ENCODE measurements at places on chromosomes 3 and 15.

- H3K27me3 ChIP-seq, result no peaks in the 10 kb centered on the region
- no peak overlapping the region for H3K4me3 ChIP-seq
- no peaks in the 10 kb centered on the region for H3K4me1 ChIP-seq
- DNase-seq, result no peak
- no peaks in the 10 kb centered on the region for H3K36me3 ChIP-seq
Measured at GRCh38 chr15:29857221-29857789, 35.0 kb upstream of the TJP1 start.

- DNase-seq, result no peak
- no peaks in the 10 kb centered on the region for H3K36me3 ChIP-seq
- peaks cover 4% of the 10 kb centered on the region for H3K4me1 ChIP-seq
Measured at GRCh38 chr15:35286721-35287120, 201.6 kb upstream of the NANOGP8 start.

DNA sequence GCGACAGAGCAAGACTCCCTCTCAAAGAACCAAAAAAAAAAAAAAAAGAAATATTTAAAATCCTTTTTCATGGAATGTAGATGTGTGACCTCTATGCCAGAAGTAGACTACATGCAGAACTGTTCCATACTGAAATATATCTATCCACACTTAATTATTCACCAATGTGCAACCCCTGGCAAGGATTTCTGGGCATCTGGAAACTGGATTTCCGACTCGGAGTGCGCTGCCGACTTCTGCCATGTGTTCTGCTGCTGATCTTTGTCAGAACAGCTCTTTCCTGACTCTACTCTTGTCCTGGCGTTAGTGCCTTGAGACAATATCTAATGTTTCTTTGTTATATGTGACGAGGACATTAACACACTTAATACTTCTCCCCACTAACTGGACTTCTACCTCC, 11.7 kb downstream of the LIPH start:
- H3K27me3 ChIP-seq, result no peaks in the 10 kb centered on the region
- H3K4me3 ChIP-seq, result no peak overlapping the region
- no peak for DNase-seq
- H3K4me1 ChIP-seq, result no peaks in the 10 kb centered on the region
- H3K36me3 ChIP-seq, result no peaks in the 10 kb centered on the region

GRCh38 chr3:126540951-126541627, 17.1 kb downstream of the CHST13 start:
- H3K36me3 ChIP-seq, result no peaks in the 10 kb centered on the region
- H3K4me1 ChIP-seq, result peaks cover 9% of the 10 kb centered on the region
- H3K27ac ChIP-seq, result no peak overlapping the region
- peak; percentile 45 for DNase-seq
- H3K4me3 ChIP-seq, result no peak overlapping the region
- H3K27me3 ChIP-seq, result peaks cover 57% of the 10 kb centered on the region

DNA sequence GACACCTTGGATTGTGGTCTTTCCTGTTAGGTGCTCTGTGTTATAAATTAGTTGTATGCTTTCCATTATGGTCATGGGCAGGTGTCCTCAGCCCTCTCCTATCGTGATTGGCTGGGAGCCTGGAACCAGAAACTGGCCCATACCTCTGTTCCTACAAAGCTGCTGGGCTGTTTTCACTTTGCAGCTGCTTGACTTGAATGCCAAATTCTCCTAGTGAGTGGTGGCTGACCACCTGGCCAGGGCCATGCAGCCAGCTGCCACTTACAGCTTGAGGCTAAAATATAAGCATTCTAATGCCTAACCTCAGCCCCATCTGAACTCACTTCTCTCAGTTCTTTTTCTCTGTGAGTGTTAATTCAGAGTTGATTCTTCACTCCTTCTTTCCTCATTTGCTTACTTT, 239.3 kb upstream of the GBE1 start:
- H3K27ac ChIP-seq, result no peak overlapping the region
- peaks cover 6% of the 10 kb centered on the region for H3K4me1 ChIP-seq
- H3K4me3 ChIP-seq, result no peak overlapping the region
- no peak for DNase-seq
- H3K36me3 ChIP-seq, result no peaks in the 10 kb centered on the region
- H3K27me3 ChIP-seq, result no peaks in the 10 kb centered on the region

DNA sequence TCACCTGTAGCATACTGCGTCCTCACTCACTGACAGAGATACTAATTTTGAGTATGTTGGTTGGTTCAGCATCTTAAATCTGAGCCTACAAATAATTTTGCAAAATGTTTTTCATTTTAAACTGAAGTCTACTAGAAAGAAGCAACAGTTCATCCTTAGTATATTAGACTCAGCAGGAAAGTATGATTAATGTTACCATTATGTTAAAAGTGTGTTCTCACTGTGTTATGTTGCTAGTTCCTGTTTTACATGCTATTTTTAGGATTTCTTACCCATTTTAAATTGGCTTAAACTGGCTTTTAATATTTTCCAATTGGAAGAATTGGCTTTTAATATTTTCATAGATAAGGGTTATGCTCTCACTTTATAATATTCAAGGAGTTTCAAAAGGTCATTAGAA, 25.7 kb downstream of the ACKR4 start:
- H3K36me3 ChIP-seq, result peaks cover 9% of the 10 kb centered on the region
- no peak overlapping the region for H3K4me3 ChIP-seq
- no peak overlapping the region for H3K27ac ChIP-seq
- H3K4me1 ChIP-seq, result no peaks in the 10 kb centered on the region
- no peak for DNase-seq

- no peaks in the 10 kb centered on the region for H3K27me3 ChIP-seq
- no peak overlapping the region for H3K27ac ChIP-seq
- no peaks in the 10 kb centered on the region for H3K36me3 ChIP-seq
- no peak overlapping the region for H3K4me3 ChIP-seq
- DNase-seq, result no peak
Measured at GRCh38 chr15:54884312-54884711, 312.4 kb downstream of the RSL24D1 start.

DNA sequence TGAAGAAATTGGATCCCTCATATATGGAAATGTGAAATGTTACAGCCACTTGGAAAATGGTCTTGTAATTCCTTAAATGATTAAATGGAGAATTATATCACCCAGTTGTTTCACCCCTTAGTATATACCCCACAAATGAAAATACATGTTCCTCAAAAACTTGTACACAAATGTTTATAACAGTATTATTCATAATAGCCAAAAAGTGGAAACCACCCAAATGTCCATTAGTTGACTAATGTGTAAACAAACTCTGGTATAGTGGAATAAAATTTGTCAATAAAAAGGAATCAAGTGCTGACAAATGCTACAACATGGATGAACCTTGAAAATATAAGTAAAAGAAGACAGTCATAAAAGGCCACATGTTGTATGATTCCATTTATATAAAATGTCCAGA, 12.5 kb downstream of the FAM162A start:
- H3K27ac ChIP-seq, result no peak overlapping the region
- no peak for DNase-seq
- no peaks in the 10 kb centered on the region for H3K36me3 ChIP-seq
- H3K4me3 ChIP-seq, result no peak overlapping the region

DNA sequence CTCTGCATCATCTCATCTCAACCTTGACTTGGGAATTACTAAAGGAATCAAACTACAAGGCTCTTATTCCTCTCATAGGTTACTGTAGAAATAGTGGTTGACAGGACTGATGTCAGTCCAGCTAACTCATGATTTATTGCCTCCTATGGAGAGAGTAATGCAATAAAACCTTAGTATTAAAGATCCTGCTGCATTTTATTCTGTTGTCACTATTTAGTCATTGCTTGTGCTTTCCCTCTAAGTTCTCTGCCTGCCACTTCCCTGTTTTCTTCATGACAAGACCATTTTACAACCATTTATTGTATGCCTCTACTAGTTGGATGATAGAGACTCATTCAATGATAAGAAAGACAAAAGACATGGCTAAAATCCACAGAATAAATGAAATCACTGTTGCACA, 134.1 kb upstream of the GRM7 start:
- no peaks in the 10 kb centered on the region for H3K4me1 ChIP-seq
- H3K4me3 ChIP-seq, result no peak overlapping the region
- no peaks in the 10 kb centered on the region for H3K27me3 ChIP-seq
- H3K27ac ChIP-seq, result no peak overlapping the region
- no peak for DNase-seq

GRCh38 chr15:55884223-55884622, 109.2 kb downstream of the NEDD4 start:
- no peak for DNase-seq
- no peaks in the 10 kb centered on the region for H3K36me3 ChIP-seq
- H3K27me3 ChIP-seq, result no peaks in the 10 kb centered on the region
- no peaks in the 10 kb centered on the region for H3K4me1 ChIP-seq
- H3K27ac ChIP-seq, result no peak overlapping the region

GRCh38 chr15:100905850-100906249, 13.3 kb upstream of the LRRK1 start:
- no peaks in the 10 kb centered on the region for H3K36me3 ChIP-seq
- DNase-seq, result peak; percentile 52
- H3K27ac ChIP-seq, result no peak overlapping the region
- no peaks in the 10 kb centered on the region for H3K4me1 ChIP-seq
- no peaks in the 10 kb centered on the region for H3K27me3 ChIP-seq

DNA sequence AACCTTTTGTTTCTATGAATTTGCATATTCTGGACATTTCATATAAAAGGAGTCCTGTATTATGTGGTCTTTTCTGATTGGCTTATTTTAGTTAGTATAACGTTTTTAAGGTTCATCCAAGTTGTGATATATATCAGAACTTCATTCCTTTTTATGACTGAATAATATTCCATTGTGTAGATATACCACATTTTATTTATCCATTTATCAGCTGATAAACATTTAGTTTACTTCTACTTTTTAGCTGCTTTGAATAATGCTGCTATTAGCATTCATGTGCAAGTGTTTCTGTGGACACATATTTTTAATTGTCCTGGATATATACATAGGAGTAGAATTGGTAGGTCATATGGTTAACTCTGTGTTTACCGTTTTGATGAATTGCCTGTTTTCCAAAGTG, 498.5 kb upstream of the ADAMTS9 start:
- no peak for DNase-seq
- no peaks in the 10 kb centered on the region for H3K27me3 ChIP-seq
- no peaks in the 10 kb centered on the region for H3K36me3 ChIP-seq
- H3K27ac ChIP-seq, result no peak overlapping the region

GRCh38 chr3:129618186-129618820, 11.8 kb upstream of the PLXND1 start:
- H3K36me3 ChIP-seq, result no peaks in the 10 kb centered on the region
- no peak overlapping the region for H3K4me3 ChIP-seq
- H3K27ac ChIP-seq, result no peak overlapping the region
- peaks cover 6% of the 10 kb centered on the region for H3K4me1 ChIP-seq
- H3K27me3 ChIP-seq, result no peaks in the 10 kb centered on the region
- DNase-seq, result peak; percentile 63

- H3K36me3 ChIP-seq, result no peaks in the 10 kb centered on the region
- H3K4me3 ChIP-seq, result no peak overlapping the region
- no peaks in the 10 kb centered on the region for H3K4me1 ChIP-seq
- no peak for DNase-seq
Measured at GRCh38 chr3:39780352-39780751, 29.1 kb upstream of the MYRIP start.

- peak; percentile 86 for DNase-seq
- no peaks in the 10 kb centered on the region for H3K27me3 ChIP-seq
- no peak overlapping the region for H3K4me3 ChIP-seq
- H3K27ac ChIP-seq, result peak overlapping the region; percentile 80
Measured at GRCh38 chr3:138468886-138469285, 34.5 kb downstream of the ESYT3 start.

DNA sequence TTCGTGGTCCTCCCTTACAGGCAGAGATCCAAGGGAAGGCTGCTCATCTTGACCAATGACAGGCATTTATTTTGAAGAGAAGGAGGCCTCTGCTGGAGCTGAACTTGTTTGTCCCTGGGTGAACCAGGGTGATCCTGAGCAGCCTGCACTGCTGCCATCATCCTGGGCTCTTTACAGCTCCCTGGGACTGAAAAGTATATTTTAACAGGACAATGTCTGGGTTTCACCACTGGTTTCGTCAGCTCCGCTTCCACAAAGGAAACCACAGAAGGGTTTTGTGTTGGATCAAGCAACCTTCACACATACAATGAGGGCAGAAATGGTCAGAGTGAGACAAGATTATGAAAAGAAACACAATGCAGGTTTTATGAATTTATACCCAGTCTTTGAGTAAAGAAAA, 400.7 kb upstream of the TPM1 start:
- no peak for DNase-seq
- H3K27ac ChIP-seq, result no peak overlapping the region
- no peaks in the 10 kb centered on the region for H3K4me1 ChIP-seq
- no peak overlapping the region for H3K4me3 ChIP-seq
- H3K36me3 ChIP-seq, result no peaks in the 10 kb centered on the region

- DNase-seq, result no peak
- H3K27me3 ChIP-seq, result no peaks in the 10 kb centered on the region
- H3K4me1 ChIP-seq, result no peaks in the 10 kb centered on the region
- H3K4me3 ChIP-seq, result no peak overlapping the region
- no peak overlapping the region for H3K27ac ChIP-seq
Measured at GRCh38 chr15:60134609-60135008, 130.5 kb downstream of the FOXB1 start.

GRCh38 chr15:82093774-82094211, 48.0 kb upstream of the MEX3B start:
- H3K4me3 ChIP-seq, result no peak overlapping the region
- no peaks in the 10 kb centered on the region for H3K36me3 ChIP-seq
- H3K27ac ChIP-seq, result no peak overlapping the region
- H3K4me1 ChIP-seq, result no peaks in the 10 kb centered on the region
- no peak for DNase-seq

DNA sequence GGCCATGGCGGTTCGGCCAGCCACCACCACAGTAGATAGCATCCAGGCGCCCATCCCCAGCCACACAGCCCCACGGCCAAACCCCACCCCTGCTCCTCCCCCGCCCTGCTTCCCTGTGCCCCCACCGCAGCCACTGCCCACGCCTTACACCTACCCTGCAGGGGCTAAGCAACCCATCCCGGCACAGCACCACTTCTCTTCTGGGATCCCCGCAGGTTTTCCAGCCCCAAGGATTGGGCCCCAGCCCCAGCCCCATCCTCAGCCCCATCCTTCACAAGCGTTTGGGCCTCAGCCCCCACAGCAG, 29.5 kb downstream of the PTPN23 start:
- no peaks in the 10 kb centered on the region for H3K27me3 ChIP-seq
- peaks cover 6% of the 10 kb centered on the region for H3K4me1 ChIP-seq
- H3K27ac ChIP-seq, result no peak overlapping the region
- H3K36me3 ChIP-seq, result peaks cover 89% of the 10 kb centered on the region
- DNase-seq, result no peak

DNA sequence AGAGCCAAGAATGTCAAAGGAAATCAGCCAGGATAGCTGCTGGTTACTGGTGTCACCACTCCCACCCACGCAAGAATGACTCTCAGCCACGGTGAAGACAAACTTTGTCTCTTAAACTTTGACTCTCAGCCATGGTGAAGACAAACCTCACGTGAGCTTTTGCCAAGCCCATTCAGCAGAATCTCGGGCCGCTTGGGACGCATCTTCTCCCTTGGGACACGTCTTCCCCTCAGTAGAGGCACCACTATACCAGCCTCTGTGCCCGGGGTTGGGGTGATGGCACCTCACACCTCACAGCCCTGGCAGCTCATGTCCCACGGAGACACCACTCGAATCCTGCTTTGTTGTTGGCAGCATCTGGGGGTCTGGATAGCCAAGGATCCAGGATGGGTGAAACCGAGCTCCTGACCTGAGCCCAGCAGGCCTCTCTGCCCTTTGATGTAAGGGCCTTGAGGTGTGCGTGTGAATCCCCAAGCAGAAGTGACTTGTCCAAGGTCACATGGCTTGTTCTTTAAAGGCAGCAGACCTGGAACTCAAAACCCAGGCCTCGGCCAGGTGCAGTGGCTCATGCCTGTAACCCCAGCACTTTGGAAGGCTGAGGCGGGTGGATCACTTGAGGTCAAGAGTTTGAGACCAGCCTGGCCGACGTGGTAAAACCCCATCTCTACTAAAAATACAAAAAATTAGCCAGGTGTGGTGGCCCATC, 21.8 kb downstream of the RBPMS2 start:
- no peaks in the 10 kb centered on the region for H3K27me3 ChIP-seq
- peaks cover 74% of the 10 kb centered on the region for H3K4me1 ChIP-seq
- H3K36me3 ChIP-seq, result no peaks in the 10 kb centered on the region
- peak overlapping the region; percentile 58 for H3K27ac ChIP-seq

Measured in sigmoid colon (tissue), 7 donors.